Neural progenitor cell (in vitro differentiated cells): ENCODE measurements at places on chromosomes 7 and 10. TPM values are rescaled to one million over a fixed set of nuclear protein-coding genes. Genes with fewer than 3 reads are reported as not detected.

DNA sequence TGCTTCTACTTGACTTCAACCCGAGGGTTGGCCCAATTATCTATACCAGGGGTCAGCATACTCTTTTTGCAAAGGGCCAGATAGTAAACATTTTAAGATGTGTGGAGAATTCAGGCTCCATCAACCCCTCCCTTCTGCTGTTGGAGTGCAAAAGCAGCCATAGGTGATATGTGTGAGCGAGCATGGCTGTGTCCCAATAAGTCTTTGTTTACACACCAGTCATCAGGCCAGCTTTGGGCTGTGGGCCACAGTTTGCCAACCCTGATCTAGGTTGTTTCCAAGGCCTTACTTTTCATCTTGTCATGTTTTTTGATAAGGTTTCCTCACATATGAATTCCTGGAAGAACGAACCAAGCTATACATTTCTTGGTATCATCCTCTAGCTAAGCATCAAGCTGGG is 136.9 kb upstream of the VIPR2 start:
- no peak for DNase-seq
- no peak overlapping the region for H3K27ac ChIP-seq
- no peaks in the 10 kb centered on the region for H3K27me3 ChIP-seq
- no peak overlapping the region for H3K4me3 ChIP-seq
- H3K36me3 ChIP-seq = no peaks in the 10 kb centered on the region
- no peaks in the 10 kb centered on the region for H3K4me1 ChIP-seq

DNA sequence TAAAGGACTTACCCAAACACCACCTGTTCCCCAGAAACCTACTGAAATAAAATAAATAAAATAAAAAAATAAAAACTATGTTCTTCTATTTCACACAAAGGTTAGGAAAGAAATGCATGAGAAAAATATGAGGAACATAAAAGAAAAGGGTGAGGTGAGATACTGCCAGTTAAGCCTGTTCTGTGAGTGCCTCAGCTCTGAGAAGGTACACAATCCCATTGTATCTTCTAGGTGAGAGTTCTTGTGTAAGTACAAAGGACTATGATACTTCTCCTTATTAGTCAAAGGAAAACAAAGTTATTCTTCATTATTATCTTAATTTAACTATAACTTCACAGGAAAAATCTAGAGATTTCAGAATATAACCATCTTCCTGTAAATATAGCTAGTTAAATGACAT is 86.0 kb downstream of the ATE1 start:
- no peaks in the 10 kb centered on the region for H3K4me1 ChIP-seq
- no peak for DNase-seq
- peaks cover 6% of the 10 kb centered on the region for H3K36me3 ChIP-seq
- no peak overlapping the region for H3K27ac ChIP-seq

GRCh38 chr10:71600849-71601248 is 118.7 kb downstream of the C10orf105 start:
- DNase-seq = no peak
- no peaks in the 10 kb centered on the region for H3K27me3 ChIP-seq
- H3K4me3 ChIP-seq = no peak overlapping the region

Gene SP8
- 19.8 and 60.7 TPM in 2 replicates for total RNA-seq

Gene SMARCD3
- 11.0 and 23.6 TPM in 2 replicates for total RNA-seq
